ENCODE measurements at places on chromosomes 1 and 21.
A peak's percentile ranks its signal among the peaks of the same experiment; 100 is the strongest.

GRCh38 chr1:19646377-19647319 is 2.5 kb downstream of the NBL1 start:
- no peak for DNase-seq

GRCh38 chr1:93474321-93474720 is 26.4 kb downstream of the FNBP1L start:
- DNase-seq = no peak

- no peak for DNase-seq
Measured at GRCh38 chr1:234234199-234234598, 139.1 kb upstream of the COA6 start.

- DNase-seq = no peak
Measured at GRCh38 chr1:230142608-230143210, 75.7 kb downstream of the GALNT2 start.

DNA sequence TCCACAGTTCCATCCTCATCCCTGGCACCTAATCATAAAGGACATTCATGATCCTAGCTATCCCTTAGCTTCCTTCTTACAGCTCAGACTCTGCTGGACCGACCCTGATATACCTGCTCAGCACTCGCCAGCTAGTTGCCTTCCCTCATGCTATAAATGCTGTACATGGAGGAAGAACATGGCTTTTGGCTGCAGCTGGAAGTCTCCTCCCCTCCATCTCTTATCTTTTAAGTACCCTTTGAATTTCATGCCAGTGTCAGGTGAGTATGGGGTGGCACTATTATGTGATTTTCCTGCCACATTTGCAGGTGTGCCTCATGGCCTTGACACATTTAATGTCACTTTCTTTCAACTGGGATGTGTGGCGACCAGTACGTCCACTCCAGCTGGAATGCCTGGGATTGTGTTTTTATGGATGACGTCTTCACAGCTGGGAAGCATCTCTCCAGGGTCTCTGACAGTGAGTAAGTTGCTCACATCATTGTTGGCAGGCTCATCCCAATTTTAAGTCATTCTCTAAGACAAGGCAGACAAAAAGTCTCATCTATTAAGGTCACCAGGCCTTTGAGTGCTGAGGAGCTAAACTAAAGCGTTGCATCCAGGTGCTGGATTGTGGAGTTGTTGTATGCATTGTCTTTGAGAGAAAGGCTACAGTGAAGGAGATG is 43.4 kb downstream of the RUNX1 start:
- no peak for DNase-seq

DNA sequence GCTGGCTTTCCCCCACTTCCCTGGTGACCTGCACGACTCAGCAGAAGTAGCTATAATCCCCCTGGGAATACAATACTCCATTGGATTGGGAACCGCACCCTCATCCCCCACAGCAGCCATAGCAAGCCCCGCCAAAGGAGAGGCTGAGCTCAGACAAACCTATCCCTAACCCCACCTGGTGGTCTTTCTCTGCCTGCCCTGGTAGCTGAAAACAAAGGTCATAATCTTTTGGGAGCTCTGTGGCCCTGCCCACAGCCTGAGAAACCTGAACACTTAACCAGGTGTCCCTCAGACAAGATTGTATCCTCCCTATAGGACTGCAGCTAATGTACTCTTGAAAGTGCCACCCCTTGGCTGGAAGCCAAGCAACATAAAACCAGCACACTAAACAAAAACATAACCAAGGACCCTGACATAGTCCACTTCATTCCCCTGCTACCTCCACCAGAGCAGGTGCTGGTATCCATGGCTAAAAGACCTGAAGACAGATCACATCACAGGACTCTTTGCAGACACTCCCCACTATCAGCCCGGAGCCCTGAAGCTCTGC is 71.6 kb upstream of the RUNX1 start:
- no peak for DNase-seq

DNA sequence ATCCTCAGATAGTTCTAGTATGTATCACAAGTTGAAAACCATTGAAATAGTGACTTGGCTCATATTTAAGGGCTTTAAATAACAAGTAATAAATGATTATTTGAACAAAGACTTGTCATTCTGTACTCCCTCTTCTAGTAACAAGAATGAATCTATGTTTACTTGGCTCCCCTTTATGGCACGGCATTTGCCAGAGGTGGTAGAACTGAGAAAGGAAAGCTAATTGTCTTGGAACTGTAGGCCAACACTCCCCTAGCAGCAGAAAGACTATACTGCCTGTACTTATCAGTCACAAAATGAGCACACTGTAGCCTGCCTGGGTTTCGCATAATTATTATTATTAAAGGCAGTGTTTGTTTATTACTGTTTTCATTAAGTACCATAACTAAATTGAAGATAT is 29.6 kb upstream of the SMYD2 start:
- DNase-seq = no peak

- no peak for DNase-seq
Measured at GRCh38 chr1:31064111-31064717, 1.3 kb downstream of the PUM1 start.

- no peak for DNase-seq
Measured at GRCh38 chr1:18178111-18178510, 70.5 kb downstream of the IGSF21 start.

GRCh38 chr1:245933431-245934045 is 573.5 kb downstream of the SMYD3 start:
- DNase-seq = no peak

DNA sequence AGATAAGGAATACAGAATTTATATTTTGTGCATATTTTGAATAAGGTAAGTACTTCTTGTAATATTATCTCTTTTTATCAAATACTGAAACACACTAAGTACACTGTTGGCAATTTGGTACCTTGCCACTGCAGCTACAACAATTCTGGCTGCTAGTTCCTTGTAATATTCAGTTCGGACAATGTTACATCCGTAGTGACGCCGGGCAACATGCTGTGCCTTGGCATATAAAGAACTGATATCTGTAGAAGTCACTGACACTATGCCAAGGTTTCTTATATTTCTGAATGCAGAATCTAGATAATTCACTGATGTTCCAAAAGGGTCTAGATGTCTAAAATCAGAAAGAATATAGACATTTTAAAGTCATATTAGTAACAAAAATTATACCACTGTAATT is 17.5 kb downstream of the TRMT1L start:
- no peak for DNase-seq

- DNase-seq = no peak
Measured at GRCh38 chr21:34144224-34144623, 70.8 kb downstream of the MRPS6 start.

DNA sequence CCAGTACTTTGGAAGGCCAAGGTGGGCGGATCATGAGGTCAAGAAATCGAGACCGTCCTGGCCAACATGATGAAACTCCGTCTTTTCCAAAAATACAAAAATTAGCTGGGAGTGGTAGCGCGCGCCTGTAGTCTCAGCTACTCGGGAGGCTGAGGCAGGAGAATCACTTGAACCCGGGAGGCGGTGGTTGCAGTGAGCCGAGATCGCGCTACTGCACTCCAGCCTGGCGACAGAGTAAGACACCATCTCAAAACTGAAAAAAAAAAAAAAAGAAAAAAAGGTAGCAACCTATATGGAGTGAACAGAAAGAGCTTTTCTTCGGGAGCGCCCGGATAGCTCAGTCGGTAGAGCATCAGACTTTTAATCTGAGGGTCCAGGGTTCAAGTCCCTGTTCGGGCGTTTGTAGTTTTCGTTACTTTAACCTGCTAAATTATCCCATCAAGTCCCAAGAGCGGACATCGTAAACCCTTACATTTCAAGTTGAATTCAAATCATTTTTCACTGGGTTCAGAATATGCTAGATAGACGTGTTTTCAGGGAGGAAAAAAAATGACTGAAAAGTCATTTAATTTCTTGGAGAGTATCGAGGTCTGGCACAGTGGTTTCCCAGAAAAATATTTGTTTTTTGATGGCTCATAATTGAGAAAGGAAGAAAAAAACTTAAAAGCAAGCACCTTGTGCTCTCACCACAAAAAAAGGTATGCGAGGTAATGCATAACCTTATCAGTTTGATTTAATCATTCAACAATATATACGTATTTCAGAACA is 9.8 kb upstream of the MDM4 start:
- DNase-seq = peak; percentile 92

GRCh38 chr1:229539863-229540506 is 18.5 kb downstream of the ABCB10 start:
- DNase-seq = no peak

DNA sequence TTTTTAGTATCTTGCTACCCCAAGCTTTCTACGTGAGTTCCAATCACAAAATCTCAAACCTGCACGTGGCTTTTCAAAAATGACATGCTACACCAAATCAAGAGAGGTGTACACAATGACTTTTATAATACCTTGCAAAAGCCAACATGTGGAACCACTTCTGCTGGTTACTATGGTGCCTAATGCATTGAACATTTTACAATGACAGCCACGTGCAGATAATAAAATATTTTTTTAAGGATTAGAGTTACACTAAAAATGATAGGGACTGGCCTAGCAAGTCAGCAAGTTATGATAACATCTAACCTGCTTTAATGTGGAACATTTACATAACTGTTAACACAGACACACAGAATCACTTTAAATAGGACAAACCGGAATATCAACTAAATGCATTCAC is 30.2 kb downstream of the EYA3 start:
- no peak for DNase-seq

GRCh38 chr1:151855933-151856332 is 2.4 kb upstream of the THEM5 start:
- no peak for DNase-seq

GRCh38 chr1:178599745-178600144 is 86.8 kb downstream of the TEX35 start:
- no peak for DNase-seq

GRCh38 chr21:32366191-32366590 is 26.6 kb downstream of the URB1 start:
- DNase-seq = no peak

DNA sequence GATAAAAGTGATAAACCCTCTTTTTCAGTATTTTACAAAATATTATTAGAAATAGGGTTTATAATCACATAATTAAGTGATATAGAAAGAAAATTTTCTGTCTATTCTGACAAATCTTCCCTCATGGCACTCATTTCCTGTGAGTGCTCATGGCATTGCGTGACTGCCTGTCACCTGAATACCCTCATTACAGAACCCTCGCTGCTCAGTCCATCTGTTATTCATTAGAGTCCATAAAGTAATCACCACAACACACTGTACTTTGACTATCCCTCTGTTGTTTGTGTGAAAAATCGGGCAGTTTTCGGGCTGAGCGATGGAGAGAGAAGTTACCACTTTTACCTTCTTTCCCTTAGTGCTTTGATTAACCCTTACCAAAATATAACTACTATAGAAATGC is 100.4 kb upstream of the BRINP3 start:
- no peak for DNase-seq

GRCh38 chr1:151416231-151416630 is 16.9 kb downstream of the PSMB4 start:
- DNase-seq = no peak

DNA sequence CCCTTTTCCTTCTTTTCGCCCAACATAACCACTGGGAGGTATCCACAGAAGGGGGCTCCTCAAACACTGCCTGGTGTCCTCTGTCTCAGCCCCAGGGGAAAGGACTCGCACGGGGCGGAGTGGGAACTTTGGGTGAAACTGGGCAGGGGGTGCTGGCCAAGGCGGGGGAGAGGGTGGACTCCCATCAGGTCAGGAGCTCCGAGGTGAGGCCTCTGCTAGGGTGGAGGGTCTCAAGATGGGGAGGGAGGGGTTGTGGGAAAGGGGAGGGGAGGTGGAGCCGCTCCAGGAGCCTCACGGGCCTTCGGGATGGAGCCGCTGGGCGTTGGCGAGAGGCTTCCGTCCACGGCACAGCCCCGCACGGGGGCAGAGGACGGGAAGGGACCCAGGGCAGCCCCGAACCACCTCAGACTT is 43.2 kb upstream of the POFUT2 start:
- DNase-seq = no peak

DNA sequence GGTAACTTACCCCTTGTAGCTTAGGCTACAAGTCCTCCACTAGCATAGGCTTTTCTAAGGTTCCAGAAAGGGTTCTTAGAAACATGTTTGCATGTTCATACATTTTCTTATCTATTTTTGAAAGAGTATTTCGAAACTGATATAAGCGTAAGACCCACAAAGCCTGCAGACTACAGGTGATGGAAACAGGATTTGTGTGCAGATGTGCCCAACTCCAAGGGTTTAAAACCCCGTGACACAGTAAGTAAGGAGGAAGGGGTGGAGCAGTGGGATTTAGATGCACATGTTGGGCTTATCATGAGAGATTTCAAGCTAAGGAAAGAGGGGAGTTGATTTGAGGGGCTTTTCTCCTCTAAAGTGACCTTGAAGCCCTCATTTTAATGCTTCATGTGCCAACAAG is 164.7 kb downstream of the LTN1 start:
- no peak for DNase-seq

DNA sequence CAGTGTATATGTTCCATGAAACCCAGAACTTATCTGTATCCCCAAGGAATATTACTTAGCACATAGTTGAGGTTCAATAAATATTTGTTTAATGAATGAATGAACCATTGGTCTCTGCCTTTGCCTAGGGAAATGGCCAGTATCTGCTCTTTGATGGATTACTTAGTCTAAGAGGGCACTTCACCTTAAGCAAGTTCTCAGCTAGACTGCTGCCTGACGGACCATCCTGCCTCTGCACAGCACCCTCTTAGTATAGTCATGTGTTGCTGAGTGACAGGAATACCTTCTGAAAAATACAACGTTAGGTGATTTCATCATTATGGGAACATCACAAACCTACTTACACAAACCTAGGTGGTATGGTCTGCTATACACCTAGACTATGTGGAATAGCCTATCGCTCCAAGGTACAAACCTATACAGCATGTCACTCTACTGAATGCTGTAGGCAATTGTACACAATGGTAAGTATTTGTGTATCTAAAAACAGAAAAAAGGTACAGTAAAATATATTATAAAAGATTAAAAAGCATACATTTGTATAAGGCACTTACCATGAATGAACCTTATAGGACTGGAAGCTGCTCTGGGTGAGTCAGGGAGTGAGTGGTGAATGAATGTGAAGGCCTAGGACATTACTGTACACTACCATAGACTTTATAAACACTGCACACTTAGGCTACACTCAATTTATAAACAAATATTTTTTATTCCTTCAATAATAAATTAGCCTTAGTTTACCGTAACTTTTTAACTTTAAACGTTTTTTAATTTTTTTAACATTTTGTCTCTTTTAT is 83.7 kb upstream of the LRRC8D start:
- DNase-seq = no peak

DNA sequence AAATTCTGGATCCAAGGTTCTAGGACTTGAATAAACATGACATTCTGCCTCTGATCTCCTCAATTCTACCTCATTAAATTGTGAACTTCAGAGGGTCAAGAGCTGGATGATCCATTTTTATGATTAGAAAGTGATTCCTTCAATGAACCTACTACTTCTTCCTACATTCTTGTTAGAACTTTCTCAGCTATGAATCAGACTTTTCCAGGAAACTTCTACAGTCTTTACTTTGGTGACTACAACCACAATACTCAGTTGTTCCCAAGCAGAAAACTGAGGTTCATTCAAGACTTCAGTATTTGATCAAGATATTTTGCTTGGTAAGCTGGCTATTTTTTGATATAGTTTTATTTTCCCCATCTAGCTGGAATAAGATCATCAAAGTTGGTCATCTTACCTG is 51.4 kb downstream of the CDC7 start:
- no peak for DNase-seq
